Activated CD8-positive, alpha-beta memory T cell treated with anti-CD3 and anti-CD28 coated beads, Interleukin-2, amount 50 U/mL, for 48 hours (primary cell): ENCODE measurements at places on chromosomes 7 and 10.

DNA sequence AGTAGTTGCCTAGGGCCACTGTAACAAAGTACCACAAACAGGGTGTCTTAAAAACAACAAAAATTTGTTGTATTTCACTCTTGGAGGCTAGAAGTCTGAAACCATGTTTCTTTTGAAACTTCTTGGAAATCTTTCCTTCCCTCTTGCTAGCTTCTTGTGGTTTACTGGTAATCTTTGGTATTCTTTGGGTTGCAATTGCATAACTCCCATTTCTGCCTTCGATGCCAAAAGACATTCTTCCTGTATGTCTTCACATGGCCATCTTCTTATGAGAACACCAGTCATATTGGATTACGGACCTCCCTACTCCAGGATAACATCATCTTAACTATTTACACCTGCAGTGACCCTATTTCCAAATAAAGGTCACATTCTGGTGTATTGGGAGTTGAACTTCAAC, 357.4 kb downstream of the PPP1R3A start:
- no peak for DNase-seq

DNA sequence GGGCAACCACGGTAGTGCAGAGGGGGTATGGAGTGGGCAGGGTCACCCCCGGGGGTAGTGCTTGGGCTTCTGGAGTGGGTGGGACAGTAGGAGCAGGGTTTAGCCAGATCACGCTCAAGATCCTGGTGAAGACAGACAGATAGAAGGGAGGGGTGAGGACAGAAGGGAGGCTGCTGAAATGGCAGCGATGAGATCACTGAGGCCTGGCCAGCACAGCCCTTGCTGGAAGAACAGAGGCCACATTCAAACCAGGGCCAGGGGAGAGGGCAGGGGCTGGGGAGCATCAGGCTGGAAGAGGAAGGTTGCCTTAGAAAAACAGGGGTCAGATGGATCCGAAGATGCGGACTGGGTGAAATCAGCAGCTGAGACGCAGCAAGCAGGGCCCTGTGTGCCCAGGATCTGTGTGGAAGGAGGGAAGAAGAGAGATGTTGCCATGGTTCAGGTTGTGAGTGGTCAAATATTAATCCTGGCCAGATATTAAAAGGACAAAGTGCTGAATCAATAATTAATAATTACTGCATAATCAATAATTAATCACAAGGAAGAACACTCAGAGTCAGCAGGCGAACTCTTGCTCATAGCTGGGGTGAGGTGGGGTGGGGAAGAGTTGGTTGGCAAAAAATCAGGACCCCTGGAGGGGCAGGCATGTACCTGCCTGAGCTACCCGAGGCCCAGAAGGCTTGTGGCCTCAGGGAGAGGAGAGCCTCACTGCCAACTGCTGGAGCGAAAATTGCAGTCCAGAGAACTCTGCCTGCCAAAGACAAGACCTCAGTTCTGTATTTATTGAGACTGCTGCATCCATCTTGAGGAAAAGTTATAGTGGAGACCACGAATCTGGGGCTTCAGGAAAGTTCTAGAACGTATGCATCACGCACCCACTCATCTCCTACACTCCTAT, 105.7 kb downstream of the GRB10 start:
- DNase-seq: no peak

DNA sequence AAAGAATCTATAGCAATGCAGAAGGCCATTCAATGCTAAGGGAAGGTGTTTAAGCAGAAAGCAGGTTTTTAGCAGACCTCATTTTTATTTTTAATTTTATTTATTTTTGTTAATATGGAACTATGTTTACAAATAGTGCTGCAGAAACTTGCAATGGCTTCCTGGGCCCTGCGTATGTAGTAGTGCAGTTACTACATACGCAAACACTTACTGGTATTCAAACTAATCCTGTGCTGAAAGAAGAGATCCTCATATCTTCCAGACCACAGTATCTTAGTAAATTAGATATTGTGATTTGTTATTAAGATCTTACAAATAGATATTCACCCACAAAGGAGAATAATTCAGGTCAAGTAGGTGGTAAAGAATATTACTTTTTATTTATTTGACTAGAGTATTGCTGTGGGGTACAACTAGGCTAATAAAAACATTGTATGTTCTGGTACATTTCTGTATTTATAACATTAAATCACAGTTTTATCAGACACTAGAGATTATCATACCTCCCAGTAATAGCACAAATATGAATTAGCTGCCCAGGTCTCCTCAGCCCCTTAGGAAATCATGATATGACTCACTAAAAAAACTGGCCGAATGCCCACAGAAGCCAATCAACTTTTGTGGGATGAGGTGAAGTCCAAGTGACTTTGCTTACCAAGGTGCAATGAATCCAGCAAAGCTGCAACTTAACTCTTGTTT, 57.6 kb downstream of the RNLS start:
- no peak for DNase-seq

- DNase-seq: no peak
Observed at GRCh38 chr10:23399701-23400144, 39.2 kb upstream of the OTUD1 start.

- peak; percentile 51 for DNase-seq
Observed at GRCh38 chr7:82443036-82443546, 486 bp downstream of the CACNA2D1 start.
